Activated CD8-positive, alpha-beta memory T cell treated with anti-CD3 and anti-CD28 coated beads for 1 hour (primary cell): ENCODE measurements at places on chromosomes 6 and 20.

GRCh38 chr6:88662163-88662580 is 301.2 kb downstream of the RNGTT start:
- DNase-seq: no peak

DNA sequence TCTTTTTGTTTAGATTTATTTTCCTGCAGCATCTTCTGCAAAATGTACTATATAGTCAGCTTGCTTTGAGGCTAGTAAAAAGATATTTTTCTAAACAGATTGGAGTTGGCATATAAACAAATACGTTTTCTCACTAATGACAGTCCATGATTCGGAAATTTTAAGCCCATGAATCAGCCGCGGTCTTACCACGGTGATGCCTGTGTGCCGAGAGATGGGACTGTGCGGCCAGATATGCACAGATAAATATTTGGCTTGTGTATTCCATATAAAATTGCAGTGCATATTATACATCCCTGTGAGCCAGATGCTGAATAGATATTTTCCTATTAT is 3.2 kb downstream of the FOXC1 start:
- DNase-seq: no peak

DNA sequence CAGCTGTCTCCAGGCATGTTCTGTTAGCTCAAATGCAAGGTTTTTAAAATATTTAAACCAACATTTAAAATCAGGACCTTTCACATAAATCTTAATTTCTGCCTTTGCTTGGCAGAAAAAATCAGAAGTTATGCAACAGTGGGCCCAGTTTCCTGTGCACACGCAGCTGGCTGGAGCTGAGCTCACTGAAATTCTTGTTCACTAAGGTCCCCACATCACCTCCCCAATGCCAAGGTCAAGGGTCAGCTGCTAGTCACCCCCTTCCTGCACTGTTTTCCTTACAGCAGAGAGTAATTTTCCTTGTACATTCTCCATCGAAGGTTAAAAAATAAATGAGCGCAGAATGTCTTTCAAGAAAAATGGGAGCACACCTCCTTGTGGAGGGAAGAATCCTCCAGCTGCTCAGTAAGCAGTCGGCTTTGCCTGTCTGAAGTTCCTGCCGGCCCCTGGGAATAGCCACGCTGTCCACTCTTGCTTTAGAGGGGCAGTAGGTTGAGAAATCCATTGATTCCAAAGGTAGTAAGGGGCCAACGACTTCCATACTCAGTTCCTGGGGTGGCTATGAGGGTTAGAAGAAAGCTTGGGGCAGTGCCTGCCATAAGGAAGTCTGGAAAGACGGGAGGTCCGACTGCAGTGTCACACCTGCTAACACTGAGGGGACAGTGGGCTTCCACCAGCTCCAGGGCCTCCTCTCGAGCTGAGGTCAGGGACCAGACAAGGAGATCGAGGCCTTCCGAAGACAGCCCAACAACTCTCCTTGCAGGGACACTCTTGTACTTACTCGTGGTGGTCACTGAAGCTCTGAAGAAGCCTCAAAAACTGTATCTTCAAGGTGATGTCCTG is 56.8 kb downstream of the MYH7B start:
- no peak for DNase-seq

DNA sequence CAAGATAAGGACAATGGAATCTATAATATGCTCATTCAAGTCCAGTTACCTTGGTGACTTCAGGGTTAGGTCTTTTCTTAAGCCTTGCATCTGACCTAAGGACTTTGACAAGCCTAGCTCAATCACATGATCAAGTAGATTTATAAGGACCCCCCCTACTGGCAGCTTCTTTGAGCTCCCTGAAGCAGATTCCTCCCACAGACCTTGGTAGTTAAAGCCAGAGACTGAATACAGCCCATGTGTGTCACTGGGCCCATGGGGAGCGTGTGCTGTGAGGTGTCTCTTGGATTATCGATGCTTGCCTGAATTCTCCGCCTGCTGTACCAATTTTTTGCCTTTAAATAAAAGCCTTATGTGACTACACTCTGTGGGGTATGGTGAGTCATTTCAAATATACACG is 372.7 kb upstream of the RGS17 start:
- no peak for DNase-seq

GRCh38 chr20:1761116-1761515 is 103.5 kb upstream of the SIRPG start:
- no peak for DNase-seq

GRCh38 chr6:45625191-45625664 is 247.5 kb upstream of the SUPT3H start:
- no peak for DNase-seq

DNA sequence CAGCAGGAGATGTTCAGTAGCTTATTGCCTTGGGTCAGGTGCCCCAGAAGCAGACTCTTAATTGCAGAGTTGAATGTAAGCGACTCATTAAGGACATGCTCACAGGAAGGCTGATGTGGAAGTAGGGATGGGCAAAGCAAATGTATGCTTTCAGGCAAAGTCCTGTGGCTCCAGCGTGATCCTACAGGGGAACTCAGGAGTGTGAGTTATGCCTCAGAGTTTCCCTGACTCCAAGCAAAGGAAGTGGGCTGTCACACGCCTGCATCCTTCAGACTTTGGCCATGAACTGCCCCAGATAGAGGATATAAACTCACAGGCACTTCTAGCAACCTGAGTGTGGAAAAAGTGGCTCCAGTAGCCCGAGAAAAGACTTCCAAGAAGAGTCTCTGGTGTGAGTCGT is 64.9 kb upstream of the ZNF133 start:
- no peak for DNase-seq

DNA sequence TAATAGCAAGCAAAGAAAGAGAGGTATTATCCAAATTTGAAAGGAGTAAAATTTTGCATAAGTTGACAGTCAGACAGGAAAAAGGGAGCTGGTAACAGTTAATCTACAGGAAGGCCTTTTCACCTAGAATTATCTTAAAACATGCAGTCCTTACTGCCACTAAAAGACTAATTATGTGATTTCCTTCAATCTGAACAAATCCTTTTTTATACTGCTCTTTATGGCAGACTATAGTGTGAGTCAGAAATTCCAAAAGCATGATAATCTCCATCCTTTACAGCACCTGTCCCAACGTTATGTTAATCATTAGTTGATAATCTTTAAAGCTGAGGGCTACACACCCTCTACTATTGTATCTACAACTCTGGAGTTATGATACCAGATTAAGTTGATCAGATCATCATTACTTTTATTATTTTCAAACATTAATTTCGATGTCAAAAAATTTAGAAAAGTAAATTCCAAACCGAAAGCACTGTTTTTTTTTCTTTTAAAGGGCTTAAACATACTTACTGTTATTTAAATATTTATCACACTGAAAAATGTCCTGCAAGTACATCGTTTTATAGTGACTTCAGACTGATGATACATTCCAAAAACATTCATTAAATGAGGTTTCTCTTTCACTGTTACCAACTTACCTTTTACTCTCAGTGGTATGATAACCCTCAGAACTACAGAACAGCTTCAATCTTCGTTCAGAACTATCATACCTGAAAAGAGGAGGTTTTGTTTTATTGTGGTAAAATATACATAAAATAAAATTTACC is 33.2 kb upstream of the AKAP7 start:
- no peak for DNase-seq

DNA sequence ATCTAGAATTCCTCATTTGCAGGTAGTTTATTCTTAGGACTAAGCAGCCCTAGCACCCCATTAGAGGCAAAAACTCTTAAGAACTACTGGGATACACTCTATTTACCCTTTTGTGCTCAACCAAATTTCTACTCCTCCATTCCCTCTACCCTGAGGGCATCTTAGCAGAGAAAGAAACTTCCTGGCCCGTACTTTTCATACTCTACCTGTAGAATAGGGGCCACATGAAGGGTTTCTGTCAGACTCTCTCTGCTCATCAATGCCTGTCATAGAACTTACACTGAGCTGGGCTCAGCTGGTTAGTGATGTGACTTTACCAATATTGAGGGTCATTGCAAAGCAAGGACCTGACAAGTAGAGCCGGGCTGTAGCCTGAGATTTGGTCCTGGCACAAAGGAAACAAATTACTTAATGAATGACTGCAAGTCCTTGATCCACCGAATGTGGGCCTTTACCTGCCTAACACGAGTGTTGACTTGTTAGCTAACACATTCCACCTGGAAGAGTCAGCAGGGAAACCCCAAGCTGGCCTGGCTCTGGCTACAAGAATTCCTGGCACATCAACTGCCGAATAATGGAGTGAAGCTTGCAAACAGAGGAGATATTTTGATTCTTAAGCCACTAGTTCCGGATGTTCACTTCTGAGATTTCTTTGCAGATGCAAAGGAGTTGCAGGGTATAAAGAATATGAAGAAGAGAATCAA is 280.5 kb upstream of the JAG1 start:
- DNase-seq: no peak

GRCh38 chr6:148974351-148974750 is 227.5 kb downstream of the UST start:
- no peak for DNase-seq

DNA sequence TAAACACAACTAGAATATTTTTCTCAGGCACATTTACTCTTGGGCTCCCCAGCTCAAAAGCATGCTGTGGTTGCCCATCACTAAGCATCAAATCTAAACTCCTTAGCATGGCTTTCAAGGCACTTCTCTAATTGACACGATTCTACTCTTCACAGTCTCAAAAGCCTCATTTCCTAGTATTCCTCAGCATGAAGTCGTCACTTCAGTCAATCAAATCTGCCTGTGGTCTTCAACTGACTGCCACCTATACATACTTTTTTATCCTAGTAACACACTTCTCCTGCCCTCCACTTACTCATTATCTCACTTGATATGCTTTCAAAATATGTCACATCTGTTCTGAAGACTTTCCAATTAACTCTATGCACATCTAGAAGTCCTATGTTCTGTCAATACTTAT is 110.3 kb downstream of the TBC1D32 start:
- no peak for DNase-seq

GRCh38 chr6:35240838-35241801 is 18.4 kb upstream of the ZNF76 start:
- peak; percentile 58 for DNase-seq

GRCh38 chr20:62433658-62434497 is 6.5 kb upstream of the RBBP8NL start:
- DNase-seq: no peak

DNA sequence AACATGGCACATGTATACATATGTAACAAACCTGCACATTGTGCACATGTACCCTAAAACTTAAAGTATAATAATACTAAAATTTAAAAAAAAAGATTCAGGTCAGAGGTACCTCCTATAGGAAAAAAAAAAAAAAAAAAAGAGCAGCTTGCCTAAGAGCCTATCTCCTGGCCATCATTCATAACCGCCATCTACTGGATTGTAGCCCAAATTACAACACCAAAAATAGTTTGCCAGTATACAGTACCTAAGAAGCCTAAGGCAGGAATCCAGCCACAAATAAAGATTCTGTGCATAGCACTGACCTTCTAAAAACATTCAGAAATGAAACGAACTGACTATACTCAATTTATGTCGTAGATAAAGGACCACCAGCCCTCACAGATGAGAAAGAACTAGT is 438.4 kb upstream of the ADGRB3 start:
- DNase-seq: no peak

GRCh38 chr6:139829576-139829975 is 455.1 kb upstream of the CITED2 start:
- no peak for DNase-seq
